HCEC 1CT (cell line): ENCODE measurements at places on chromosomes 7 and 10.

DNA sequence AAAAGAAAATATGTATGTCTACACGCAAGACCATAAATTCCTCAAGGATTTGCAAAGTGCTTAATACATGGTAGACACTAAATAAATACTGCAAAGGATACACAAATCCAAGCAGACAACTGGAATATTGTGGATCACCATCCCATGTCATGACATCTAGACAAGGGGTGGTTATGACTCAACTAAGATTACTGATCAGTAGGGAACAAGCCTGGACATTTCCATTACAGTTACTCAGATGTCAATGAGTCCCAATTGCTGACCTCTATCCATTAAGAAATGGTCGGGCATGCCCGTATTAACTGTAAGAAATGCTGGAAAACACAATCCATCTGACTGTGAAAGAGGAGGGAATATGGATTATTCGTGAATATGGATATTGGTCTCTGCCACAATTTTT lies 27.6 kb upstream of the RUFY2 start:
- no peak for DNase-seq

DNA sequence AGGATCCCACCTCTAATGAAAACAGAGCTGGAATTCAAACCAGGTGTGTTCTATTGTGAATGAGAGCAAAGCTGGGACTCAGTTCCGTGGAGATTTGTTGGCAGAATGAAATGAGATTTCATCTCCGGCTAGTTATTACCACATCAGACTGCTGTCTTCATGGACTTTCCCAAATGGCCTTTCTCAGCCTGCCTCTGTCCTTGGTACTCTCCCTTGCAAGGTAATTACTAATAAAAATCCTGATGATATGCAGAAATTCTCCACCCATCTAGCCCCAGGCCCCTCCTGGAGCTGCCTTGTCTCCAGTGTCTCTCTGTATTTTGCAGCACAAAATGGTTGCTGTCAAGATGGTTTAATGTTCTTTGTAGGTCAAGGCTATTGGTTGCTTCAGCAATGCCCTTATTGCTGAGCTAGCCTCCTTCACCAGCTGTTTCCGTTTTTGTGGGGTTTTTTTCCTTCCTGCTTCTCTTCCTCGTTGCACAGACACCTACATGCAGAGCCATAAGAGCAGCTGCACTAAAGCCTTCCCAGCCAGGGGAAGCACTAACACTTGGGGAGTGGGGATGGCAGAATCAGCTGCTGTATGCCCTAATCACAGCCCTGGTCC lies 185.0 kb upstream of the GHITM start:
- DNase-seq = no peak

- DNase-seq = no peak
Measured at GRCh38 chr10:33799281-33799943, 464.9 kb upstream of the NRP1 start.

- DNase-seq = no peak
Measured at GRCh38 chr10:133159611-133159949, 439 bp upstream of the KNDC1 start.

DNA sequence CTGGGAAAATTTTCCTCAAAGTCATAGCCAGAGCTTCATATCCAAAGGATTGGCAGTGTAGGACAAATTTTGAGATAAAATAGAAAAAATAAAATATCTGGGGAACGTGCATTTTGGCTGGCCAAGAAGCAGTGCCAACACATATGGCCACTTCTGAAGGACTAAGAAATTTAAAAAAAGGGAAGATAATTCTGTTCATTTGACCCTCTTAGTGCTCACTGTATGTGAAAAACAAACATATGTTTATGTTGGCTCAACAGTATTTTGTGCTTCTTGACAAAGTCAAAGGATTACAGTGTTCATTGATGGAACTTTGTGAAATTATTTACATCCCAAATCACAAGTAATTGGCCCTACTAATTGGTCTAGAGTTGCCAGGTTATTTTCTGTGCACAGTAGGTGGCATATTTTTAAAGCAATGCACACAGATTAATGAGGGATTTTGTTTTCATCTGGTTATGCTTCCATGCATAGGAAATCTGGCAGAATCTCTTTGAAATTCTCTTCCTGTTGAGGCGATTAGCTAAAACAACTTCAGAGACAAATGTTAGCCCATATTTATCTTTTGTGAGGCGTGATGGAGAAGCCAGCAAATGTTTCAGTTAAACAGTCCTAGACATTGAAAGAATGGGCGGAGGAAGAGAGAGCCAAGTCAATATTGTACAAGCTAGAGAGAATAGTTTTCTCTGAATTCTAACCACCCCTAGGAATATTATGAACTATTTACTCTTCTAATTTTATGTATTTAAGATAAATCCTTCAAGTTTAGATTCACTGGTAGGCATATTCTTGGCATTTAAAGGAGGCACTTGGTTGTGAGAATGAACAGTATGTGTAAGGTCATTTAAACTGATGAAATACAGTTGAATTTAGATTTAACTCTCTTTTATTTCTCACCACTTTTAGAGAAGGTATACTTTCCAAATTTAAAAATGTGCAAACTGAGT lies 237.7 kb upstream of the MBL2 start:
- DNase-seq = no peak

DNA sequence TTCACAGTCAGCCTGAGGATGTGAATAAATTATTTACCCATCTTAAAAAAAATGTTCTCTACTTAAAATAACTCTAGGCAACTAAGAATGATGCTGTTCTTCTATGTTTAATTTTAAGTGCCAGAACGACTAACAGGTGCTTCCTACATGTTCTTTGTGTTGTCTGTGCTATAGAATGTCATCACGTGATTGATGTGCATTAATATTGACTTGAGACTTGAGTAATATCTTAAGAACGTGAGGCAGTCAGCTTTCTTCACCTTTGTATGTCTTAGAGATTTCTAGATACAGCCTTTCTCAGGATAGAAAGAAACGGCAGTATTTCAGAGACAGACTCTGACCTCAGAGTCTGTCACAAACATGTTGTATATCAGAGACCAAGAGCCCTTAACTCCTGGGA lies 274.6 kb downstream of the KCND2 start:
- DNase-seq = no peak

DNA sequence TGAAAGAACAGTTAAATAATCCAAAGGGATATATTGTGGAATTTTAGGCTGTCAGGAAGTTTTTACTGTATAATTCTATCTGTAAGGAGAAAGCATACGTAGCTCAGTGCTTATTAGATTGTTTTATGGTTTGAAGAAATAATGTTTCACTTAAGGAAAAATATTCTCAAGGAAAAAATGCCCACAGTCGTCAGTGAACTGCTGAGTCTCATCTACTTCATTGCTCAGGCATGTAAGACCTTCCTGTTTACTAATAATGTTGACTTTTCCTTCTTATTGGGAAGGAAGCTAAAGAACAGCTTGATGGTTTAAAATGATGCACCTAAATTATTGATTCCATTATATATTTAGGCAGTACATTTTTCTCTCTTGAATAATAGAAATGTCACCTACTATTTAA lies 304.2 kb downstream of the SDK1 start:
- peak; percentile 27 for DNase-seq

GRCh38 chr10:88388324-88388723 lies 194.8 kb downstream of the RNLS start:
- DNase-seq = no peak

DNA sequence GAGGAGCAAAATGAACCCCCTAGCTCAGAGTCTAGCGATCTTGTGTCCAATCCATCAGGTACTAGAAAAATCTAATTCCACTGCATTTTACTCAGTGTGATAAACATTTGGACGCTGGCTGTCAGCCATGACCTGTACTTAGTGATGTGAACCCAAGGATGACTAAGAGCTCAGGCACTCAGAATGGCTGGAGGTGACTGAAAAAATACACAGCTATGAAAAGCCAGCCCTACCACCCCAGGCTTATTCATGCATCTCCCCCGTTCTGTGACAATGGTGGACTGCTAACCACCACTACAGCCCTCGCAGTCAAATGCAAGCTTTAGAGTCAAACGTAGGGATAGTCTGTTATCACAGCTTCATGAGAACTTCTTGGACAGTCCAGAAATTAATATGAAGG lies 14.9 kb downstream of the AFAP1L2 start:
- DNase-seq = peak; percentile 29

DNA sequence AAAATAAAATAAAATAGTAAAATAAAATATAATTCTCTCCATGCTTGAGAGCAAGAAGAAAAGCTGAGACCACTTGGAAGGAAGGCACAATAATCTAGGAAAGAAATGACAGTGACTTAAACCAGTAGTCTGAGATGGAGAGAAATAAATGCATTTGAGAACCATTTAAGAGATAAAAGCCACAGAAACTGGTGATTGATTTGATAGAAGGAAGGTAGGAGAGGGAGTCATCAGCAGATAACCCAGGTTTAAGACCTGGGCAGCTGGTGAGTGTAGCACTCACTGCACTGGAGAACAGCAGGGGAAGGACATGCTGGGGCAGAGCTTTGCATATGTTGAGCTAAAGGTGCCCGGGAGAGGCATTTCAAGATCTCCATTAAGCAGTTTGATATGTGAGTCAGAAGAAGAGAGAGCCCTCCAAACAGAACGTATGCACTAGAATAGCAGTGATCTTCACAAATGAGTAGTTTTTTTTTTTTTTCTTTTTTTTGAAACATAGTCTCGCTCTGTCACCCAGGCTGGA lies 268.0 kb downstream of the DYNC1I1 start:
- no peak for DNase-seq

DNA sequence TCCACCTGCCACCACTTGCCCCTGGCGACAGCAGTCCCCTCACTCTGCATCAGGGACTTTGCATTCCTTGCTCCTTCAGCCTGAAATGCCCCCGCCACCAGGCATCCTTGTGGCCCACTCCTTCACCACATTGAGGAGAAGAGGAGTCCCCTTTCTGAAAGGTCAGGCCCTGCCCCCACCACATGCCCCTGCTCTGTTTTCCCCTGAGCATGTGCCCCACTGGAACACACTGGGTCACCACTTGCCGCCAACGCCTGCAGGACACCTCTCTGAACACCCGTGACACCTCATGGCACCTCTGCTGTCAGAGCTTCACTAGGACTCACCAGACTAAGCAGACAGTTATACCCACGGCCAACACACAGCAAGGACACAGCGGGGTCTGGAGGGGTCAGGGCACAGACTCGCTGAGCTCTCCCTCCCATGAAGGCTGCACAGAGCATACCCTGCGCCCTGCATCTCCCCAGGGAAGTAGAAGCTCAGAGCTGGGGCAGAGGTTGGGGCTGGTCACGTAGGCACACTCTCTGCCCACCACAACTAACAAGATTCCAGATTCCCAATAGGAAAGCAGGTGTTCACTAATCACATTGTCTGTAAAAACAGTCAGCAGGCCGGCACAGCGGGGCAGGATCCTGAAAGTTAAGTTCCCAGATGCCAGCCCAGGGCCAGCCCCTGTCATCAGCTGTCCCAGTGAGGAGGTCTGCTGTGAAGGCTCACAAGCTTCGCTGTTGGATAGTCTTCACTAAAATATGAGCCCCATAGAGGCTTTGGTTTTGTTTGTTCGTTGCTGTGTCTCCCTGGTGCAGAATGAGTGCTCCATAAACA lies 5.8 kb upstream of the AOC1 start:
- DNase-seq = no peak

GRCh38 chr7:102992938-102993717 lies 80.3 kb downstream of the LRRC17 start:
- DNase-seq = peak; percentile 53

DNA sequence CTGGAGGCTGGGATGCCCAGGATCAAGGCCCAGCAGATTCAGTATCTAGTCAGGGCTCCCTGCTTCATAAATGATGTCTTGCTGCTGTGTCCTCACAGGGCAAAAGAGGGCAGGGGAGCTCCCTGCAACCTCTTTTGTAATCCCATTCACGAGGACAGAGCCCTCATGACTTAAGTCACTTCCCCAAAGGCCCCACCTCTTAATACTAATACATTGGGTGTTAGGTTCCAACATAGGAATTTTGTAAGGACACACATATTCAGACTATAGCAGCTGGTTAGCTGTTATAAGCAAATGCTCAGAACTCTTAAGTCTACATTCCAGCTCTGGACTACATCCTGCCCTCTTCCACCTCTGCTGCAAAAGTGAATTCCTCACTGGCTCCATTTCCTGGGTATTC lies 63.0 kb downstream of the VOPP1 start:
- DNase-seq = peak; percentile 82

GRCh38 chr7:115005251-115005650 lies 83.4 kb downstream of the MDFIC start:
- no peak for DNase-seq

DNA sequence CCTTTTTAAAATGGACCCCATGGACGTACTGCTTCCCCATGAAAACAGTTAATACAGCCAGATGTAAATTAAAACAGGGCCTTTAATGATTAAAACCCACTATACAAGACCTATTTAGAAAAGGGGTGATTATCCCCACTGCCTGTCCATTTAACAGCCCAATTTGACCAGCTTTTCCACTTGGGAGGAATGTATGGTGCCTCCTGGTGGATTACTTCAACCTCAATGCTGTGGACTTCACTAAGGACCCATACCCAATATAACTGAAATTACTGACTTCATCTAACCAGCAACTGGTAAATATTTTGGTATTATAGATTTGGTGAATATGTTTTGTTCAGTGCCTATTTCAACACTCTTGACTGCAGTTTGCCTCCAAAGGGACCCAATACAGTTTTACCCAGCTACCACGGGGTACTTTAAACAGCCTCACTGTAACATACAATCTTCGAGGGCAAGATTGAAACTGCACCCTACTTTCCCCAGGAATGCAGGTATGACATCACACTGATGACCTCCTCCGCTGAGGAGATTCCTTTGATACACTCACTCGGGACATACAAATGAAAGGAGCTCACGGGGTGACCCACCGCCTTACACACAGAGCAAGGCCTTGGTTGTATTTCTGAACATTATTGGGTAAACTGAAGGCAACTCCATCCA lies 192.8 kb downstream of the DNAJC1 start:
- no peak for DNase-seq

DNA sequence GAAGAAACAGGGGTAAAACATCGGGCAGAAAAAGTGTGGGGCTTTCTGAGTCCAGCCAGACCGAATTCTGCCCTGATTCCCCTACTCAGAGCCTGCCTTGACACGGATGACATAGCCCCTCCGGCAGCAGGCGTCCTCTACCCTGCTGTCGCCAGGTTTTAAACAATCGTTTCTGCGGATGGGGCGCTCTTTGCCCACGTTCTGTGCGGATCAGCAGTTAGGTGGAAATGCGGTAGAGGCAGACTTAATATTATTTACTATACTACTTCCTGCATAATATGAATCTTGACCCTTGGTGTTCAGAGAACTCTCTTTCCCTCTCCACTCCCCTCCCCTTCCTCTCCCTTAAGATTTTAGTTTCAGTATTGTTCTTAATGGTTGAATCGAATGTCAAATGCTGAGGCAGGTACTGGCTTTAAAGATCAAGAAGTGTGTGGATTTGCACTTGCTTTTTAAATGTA lies 2.4 kb downstream of the GATA3 start:
- DNase-seq = no peak

GRCh38 chr7:134414109-134414508 lies 44.8 kb downstream of the AKR1B1 start:
- DNase-seq = no peak

DNA sequence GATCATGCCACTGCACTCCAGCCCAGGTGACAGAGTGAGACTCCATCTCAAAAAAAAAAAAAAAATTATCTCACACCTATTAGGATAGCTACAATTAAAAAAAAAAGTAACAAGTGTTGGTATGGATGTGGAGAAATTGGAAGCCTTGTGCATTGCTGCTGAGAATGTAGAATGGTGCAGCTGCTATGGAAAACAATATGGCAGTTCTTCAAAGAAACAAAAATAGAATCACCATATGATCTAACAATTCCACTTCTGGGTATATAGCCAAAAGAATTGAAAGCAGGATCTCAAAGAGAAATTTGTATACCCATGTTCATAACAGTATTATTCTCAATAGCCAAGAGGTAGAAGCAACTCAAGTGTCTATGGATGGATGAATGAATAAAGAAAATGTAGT lies 143.6 kb upstream of the PRR15 start:
- no peak for DNase-seq
